ENCODE measurements at places on chromosomes 7 and 10. TPM values are rescaled to one million over a fixed set of nuclear protein-coding genes. Genes with fewer than 3 reads are reported as not detected.

DNA sequence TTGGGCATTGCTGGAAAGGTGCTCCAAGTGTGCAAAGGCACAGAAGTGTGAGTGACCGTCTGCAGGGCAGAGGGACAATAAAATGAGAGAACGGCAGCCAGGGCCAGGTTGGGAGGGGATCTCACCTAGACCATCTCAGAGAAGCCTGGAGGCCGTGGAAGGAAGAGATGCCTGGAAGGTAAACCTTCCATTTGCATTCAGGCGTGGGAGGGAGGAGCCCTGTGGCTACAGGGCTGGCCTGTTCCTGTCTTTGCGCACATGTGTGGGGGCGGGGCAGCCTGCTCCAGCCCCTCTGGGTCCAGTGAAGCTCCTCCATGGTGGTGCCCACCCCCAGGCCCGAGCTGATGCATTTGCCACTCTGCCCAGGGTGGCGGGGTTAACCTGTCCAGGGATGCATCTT, 473.6 kb upstream of the MGMT start:
- DNase-seq, result no peak
- no peak overlapping the region for H3K27ac ChIP-seq
- H3K36me3 ChIP-seq, result no peaks in the 10 kb centered on the region
- H3K4me1 ChIP-seq, result no peaks in the 10 kb centered on the region
- no peaks in the 10 kb centered on the region for H3K27me3 ChIP-seq
- H3K4me3 ChIP-seq, result no peak overlapping the region

DNA sequence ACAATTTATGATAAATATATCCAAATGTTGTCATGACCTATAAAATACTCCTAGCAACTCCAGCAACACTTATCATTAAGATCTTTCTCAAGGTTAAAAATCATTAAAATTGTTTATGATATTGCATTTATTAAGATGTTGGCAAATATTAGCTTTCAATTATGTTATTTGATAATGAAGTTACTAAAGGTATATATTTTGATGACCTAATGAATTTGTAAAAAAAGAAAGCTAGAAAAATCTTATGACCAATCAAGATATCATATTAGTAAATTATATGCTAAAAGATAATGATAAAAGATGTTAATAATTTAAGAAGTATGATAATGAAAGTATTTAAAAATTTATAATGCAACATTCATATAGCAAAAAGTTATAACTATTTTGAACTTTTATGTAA, 66.3 kb upstream of the RAB18 start:
- no peak overlapping the region for H3K4me3 ChIP-seq
- H3K36me3 ChIP-seq, result no peaks in the 10 kb centered on the region
- no peak overlapping the region for H3K27ac ChIP-seq
- H3K27me3 ChIP-seq, result peaks cover 2% of the 10 kb centered on the region

The EPHA1 gene
- 2.3 TPM for total RNA-seq

The PAX4 gene
- total RNA-seq, result not detected

GRCh38 chr7:42342381-42342780, 105.4 kb upstream of the GLI3 start:
- H3K27me3 ChIP-seq, result no peaks in the 10 kb centered on the region
- H3K27ac ChIP-seq, result no peak overlapping the region
- H3K4me3 ChIP-seq, result no peak overlapping the region
- no peaks in the 10 kb centered on the region for H3K4me1 ChIP-seq
- DNase-seq, result no peak

DNA sequence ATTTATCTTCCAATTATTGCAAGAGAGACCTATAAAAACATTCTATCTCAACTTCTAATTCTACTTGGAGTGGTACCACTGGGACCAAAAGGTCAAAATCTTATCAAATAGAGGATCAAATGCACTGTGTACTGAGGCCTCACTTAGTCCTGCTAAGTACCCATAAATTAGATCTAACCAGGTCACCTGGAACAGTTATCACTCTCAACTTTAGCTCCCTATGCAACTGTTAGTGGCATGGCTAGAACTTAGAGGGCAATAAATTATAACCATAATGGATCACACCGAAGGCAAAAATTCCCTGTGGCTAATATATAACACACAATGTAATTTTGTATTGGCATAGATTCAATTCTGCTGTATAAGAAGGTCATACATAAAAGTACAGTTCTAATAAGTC, 428.9 kb downstream of the PCDH15 start:
- H3K27me3 ChIP-seq, result no peaks in the 10 kb centered on the region
- H3K27ac ChIP-seq, result no peak overlapping the region
- H3K4me3 ChIP-seq, result no peak overlapping the region

DNA sequence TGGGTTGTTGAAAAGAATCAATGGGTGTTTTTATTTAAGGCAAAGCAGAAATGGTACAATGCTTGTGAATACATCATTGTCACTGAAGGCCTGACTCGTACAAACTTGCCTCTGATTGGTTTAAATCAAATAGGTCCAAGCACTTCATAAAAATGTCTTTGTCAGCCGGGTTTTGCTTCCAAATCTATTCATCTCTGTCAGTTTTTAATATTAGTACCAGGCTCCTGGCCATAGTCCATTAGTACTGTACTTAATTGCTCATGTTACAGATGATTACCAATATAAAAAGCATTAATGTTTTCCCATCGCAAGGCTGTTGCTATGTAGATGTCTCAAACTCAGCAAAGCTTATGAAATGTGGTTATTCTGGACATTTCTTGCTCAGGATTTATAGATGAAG, 171.9 kb downstream of the ARID5B start:
- no peaks in the 10 kb centered on the region for H3K27me3 ChIP-seq
- H3K4me3 ChIP-seq, result no peak overlapping the region
- H3K36me3 ChIP-seq, result peaks cover 72% of the 10 kb centered on the region
- no peak overlapping the region for H3K27ac ChIP-seq
- peaks cover 27% of the 10 kb centered on the region for H3K4me1 ChIP-seq

DNA sequence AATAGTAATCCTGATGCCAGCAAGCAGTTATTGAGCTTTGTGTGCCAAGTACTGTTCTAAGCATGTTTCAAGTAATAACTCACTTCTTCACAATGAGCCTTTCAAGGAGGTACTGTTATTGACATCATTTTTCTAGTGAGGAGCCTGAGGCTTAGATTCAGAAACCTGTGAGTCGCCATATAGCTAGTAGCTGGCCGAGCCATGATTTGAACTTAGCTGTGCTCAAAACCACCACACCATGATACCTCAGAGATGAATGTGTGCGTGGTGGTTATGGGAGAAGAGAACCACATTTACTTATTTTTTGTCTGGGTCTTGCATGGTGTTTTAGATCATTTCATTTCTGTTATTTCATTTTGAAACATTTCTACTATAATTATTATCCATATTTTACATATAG, 578.9 kb downstream of the AUTS2 start:
- H3K27me3 ChIP-seq, result peaks cover 11% of the 10 kb centered on the region
- H3K4me3 ChIP-seq, result no peak overlapping the region
- no peaks in the 10 kb centered on the region for H3K36me3 ChIP-seq
- H3K27ac ChIP-seq, result no peak overlapping the region
- DNase-seq, result no peak
- peaks cover 7% of the 10 kb centered on the region for H3K4me1 ChIP-seq

DNA sequence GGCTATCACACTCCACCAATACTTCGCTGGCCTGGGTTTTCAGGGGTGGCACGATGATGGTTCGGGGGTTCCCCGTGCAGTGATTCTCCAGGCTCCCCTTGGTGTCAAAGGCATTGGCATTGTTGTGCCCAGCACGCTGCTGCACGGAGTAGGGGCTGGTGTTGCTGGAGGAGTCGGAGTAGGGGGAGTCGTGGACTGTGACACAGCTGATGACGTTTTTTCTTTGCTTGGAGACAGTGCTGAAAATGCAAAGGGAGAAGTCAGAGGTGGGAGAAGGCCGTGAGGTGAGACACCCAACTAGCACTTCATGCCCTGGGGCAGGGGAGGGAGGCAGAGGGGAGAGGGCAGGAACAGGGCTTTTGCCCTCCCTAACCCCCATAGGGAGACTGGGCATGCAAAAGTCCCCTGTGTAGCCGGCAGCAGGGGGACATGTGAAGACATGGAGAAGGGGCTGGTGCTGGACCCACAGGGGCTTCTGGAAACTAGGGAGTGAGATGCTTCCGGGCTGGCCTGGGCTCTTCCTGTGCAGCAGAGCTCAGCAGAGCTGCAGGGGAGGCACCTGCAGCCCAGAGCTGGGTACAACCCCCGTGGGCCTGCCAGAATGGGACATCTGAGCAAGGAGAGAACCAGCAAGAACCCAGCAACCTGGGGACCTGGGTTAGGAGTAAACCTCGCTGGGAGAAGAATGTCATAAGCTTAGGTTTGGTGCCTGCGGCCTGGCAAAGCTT, 60.5 kb downstream of the CLEC2L start:
- no peak for DNase-seq
- peaks cover 15% of the 10 kb centered on the region for H3K4me1 ChIP-seq
- no peak overlapping the region for H3K27ac ChIP-seq
- H3K36me3 ChIP-seq, result peaks cover 5% of the 10 kb centered on the region
- H3K27me3 ChIP-seq, result no peaks in the 10 kb centered on the region

The GDF2 gene
- total RNA-seq, result not detected

DNA sequence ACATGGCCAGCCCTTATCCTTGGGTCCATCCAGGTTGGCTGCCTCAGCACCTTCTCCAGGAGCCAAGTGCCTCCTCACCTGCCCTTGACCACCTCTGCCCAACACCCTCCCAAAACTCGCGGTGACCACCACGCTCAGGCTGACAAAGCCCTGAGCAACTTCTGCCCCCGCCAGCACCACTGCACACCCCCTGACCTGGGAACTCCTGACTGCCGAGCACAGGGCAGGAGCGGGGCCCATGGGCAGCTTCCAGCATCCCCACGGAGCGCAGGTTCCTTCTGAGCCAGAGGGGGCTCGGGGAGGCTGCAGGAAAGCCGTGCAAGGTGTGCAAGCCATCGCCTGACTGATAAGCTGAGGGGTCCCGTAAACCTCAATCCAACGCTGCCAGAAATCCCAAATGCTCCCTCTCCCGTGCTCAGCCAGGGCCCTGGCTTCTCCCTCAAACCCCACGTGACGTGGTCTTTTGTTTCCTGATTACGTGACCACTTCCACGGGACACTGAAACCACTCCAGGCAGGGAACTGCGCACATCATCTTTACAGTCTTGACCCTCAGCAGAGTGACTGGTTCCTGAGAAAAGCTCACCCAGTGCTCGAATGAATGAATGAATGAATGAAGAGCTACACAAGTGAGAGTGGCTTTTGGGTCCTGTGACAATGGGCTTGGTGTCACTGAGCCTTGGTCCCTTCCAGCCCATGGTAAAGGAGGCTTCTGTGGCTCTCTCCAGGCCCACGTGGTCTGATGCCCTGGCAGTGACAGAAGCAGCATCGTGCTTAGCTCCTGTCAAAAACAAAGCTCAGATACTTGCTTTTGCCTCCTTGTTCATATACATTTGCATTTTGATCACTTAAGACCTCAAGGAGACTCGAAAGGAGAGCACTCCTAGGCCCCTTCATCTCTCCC, 249.8 kb upstream of the PPP2R2D start:
- DNase-seq, result no peak
- peaks cover 36% of the 10 kb centered on the region for H3K27me3 ChIP-seq
- no peaks in the 10 kb centered on the region for H3K36me3 ChIP-seq
- H3K27ac ChIP-seq, result no peak overlapping the region

GRCh38 chr10:31875608-31876007, 53.0 kb downstream of the ARHGAP12 start:
- no peak overlapping the region for H3K27ac ChIP-seq
- DNase-seq, result peak; percentile 1
- no peak overlapping the region for H3K4me3 ChIP-seq
- peaks cover 1% of the 10 kb centered on the region for H3K36me3 ChIP-seq
- no peaks in the 10 kb centered on the region for H3K27me3 ChIP-seq
- peaks cover 22% of the 10 kb centered on the region for H3K4me1 ChIP-seq

The ASB10 gene
- total RNA-seq, result not detected

The OR6V1 gene
- not detected for total RNA-seq

DNA sequence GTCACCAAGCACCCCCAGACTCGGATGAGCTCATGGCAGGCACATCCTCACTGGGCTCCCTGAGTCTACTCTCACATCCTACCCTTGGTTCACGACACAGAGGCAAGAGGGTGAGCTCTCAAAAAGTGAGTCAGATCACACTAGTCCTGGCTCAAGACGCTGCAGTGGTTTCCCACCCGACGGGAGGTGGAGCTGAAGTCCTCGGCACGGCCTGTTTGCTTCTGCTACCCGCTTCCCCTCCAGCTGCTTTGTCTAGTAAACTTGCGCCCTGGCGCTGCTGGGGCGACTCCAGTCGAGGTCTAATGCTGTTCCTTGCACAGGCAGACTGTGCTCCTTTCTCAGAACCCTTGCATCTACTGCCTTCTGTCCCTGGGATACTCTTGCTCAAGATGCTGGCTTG, 13.5 kb upstream of the SFMBT2 start:
- H3K4me3 ChIP-seq, result no peak overlapping the region
- DNase-seq, result peak; percentile 16
- H3K27me3 ChIP-seq, result no peaks in the 10 kb centered on the region

GRCh38 chr7:117839507-117839906, 33.7 kb downstream of the CTTNBP2 start:
- no peak overlapping the region for H3K27ac ChIP-seq
- no peak for DNase-seq
- no peaks in the 10 kb centered on the region for H3K4me1 ChIP-seq
- H3K36me3 ChIP-seq, result no peaks in the 10 kb centered on the region
- H3K4me3 ChIP-seq, result no peak overlapping the region

The RINT1 gene
- 29.7 TPM for total RNA-seq

GRCh38 chr7:111090846-111091245, at the start of gene LRRN3:
Gene LRRN3 (plus strand): TSS chr7:111091127. CDS start chr7:111122773, 31,646 bp downstream.
- peaks cover 41% of the 10 kb centered on the region for H3K36me3 ChIP-seq
- no peaks in the 10 kb centered on the region for H3K27me3 ChIP-seq
- H3K4me1 ChIP-seq, result peaks cover 48% of the 10 kb centered on the region
- DNase-seq, result peak; percentile 72
- peak within 1 kb of the TSS; percentile 91 for H3K27ac ChIP-seq

The CDC14C gene
- total RNA-seq, result not detected

The PAPSS2 gene
- 0.27 TPM for total RNA-seq

DNA sequence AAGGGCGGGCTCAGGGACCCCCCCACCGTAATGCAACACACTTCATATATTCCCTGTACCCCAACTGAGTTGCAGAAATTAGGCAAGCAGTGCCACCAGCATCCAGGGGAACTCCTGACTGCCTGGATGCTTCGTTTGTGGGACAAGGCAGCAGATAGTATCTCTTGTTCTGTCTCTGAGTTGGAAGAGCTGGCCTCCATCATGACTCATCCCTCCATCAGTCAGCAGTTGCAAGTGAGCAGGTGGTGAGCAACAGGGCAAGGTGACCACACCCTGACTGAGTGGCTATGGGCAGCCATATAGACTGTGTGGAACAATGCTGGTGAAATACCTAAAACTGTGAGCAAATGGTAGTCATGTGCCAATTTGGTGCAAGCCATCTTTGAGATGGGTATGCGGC, 22.8 kb upstream of the ADAMTS14 start:
- no peak for DNase-seq
- H3K4me1 ChIP-seq, result no peaks in the 10 kb centered on the region
- no peak overlapping the region for H3K27ac ChIP-seq
- H3K36me3 ChIP-seq, result peaks cover 2% of the 10 kb centered on the region

The SYT15B gene
- 0.14 TPM for total RNA-seq

Measured in activated naive CD8-positive, alpha-beta T cell treated with anti-CD3 and anti-CD28 coated beads for 36 hours (primary cell).